ENCODE measurements at places on chromosomes 2 and 18.

GRCh38 chr2:107687073-107687472 lies 139.6 kb upstream of the RGPD4 start:
- DNase-seq, result no peak

- DNase-seq, result no peak
Observed at GRCh38 chr2:201972621-201973255, 60.9 kb upstream of the FZD7 start.

GRCh38 chr2:228927028-228928010 lies 343.8 kb downstream of the PID1 start:
- DNase-seq, result no peak

GRCh38 chr18:59917422-59917821 lies 17.6 kb downstream of the PMAIP1 start:
- no peak for DNase-seq

DNA sequence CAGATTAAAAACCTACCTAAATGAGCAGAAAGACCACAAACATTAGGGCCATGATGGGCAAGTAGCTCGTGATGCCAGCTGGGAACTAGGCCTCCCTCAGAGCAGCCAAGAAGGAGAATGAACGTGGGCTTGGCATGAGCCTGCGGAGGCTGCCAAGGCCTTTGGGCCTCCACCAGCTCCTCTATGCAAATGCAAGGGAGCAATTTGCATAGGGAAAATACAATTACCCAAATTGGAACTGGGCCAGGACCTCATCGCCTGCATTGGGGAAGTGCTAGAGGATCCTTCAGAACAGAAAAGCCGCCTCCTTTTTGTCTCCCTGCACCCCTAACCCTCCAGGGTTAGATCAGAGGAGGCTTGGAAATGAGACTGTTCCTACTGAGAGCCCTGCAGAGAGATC lies 326.4 kb downstream of the SMAD2 start:
- DNase-seq, result no peak

- no peak for DNase-seq
Observed at GRCh38 chr2:54570321-54570855, 114.3 kb downstream of the SPTBN1 start.

- no peak for DNase-seq
Observed at GRCh38 chr18:28792404-28793086, 615.6 kb upstream of the CDH2 start.

DNA sequence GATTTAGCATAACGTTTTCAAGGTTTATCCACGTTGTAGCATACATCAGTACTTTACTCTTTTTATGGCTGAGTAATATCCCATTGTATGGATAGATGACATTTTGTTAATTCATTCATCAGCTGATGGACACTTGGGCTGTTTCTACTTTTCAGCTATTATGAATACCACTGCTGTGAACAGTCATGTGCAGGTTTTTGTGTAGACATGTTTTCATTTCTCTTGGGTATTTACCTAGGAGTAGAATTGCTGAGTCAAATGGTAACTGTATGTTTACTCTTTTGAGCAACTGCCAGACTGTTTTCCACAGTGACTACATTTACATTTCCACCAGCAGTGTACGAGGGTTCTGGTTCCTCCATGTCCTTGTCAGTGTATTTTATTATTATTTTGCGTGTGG lies 33.9 kb downstream of the COX7A2L start:
- no peak for DNase-seq

DNA sequence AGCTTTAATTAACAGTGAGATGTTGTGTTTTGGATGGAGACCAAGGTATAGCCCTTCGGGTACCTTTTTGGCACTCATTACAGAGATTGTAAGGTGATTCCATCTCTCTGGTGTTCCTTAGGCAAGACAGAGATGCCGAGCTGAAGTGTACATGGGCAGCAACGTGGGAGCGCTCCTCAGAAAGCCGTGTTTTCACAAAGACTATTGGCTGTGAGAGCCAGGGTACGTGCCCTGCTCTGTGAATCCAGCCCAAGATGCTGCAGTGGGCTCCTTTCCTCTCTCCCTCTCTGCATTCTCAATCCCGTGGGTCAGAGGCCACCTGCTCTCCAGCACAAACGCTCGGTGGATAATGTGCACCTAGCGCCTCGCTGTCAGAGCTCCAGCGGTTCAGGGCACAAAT lies 203.0 kb upstream of the EPHA4 start:
- no peak for DNase-seq

DNA sequence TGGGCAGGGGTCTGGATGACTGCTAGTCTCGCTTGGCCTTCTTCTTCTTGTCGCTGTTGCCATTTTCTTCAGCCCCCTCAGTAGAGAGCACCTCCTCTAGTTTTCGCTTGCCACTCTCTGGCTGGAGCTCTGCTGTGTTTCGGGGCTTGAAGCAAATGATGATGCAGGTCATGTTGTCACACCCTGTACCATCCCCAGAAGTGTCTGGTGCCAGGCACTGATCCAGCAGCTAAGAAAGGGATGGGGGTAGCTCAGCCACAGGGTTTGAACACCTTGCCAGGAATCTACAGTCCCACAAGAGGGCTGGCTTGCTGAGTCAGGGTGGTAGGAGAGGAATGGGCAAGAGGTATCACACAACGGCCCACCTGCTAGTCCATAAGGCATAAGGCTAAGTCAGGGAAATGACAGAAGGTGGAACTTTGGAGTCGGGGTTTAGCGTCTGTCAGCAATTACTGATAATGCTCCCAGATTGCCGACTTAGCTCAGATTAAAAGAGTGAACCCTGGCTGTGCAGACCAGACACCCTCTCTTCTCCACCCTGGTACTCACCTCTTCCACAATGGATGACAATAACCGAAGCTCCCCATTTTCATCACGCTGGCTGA lies 1.1 kb upstream of the ZNF513 start:
- DNase-seq, result no peak

GRCh38 chr18:52319424-52319983 lies 20.5 kb upstream of the DCC start:
- no peak for DNase-seq

- DNase-seq, result no peak
Observed at GRCh38 chr2:207184348-207184747, 18.6 kb upstream of the KLF7 start.

DNA sequence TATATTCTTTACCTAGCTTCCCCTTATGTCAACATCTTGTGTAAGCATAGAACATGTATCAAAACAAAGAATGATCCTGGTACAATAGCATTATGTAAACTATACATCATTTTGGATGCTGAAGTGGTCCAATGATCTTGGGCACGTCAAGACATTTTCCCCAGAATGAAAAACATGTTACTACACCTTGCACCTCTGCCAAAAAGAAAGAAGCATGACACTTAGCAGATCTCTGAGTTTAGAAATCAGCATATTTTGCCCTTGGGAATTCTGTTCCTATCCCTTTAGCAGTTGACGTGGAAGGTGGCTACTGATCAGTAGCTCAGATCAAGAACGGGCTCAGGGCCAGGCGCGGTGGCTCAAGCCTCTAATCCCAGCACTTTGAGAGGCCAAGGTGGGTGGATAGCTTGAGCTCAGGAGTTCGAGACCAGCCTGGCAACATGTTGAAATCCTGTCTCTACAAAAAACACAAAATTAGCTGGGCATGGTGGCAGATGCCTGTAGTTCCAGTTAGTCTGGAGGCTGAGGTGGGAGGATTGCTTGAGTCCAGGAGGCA lies 1.7 kb upstream of the LCLAT1 start:
- DNase-seq, result no peak

GRCh38 chr2:31219131-31219969 lies 2.0 kb upstream of the CAPN14 start:
- DNase-seq, result no peak

- no peak for DNase-seq
Observed at GRCh38 chr2:202060218-202060617, 12.8 kb upstream of the KIAA2012 start.

GRCh38 chr2:98324181-98324580 lies 22.1 kb upstream of the CNGA3 start:
- DNase-seq, result no peak

DNA sequence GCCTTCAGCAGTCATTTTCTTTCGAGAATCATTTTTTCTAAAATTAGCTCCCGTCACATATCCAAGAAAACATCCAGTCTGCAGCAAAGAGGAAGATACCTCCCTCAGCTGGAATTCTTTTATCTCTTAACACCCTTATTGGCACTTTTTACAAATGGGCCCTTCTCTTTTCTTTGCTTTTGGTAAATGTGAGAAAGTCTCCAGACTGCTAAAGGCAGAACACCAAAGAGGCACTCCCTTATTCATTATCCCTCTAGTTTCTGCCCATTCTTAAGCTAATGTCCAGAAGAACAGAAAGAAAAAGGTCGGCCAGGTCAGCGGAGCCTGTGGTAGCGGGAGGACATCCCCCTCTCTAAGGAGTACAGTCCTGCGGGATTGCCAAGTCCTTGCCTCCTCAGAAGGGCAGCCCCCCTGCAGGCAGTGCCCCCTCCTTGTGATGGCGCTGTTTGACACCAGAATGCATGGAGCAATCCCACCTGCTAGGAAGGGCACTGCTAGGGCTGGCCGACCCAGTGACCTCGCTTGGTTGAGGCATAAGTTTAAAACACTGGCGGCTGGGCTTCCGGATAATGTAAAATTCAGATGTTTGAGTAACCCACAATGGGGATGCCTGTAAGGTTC lies 34.0 kb downstream of the ST6GAL2 start:
- no peak for DNase-seq

DNA sequence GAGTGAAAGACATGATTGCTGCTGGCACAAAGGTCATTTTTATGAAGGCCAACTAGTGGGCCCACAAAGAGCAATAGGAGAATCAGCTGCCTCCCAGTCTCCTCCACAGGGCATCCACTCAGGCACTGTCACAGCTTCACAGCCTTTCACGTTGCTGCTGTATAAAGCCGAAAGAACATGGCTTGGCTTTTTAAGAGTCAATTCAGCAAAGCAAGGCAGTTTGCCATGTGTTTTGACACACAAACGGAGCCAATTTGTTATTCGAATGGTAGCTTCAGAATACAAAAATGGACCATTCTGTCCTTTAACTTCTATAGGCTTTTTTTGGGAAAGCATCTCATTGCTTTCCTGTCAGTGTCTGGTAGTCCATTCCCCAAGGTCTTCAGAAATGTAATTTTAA lies 283.4 kb upstream of the PARD3B start:
- DNase-seq, result no peak

- DNase-seq, result no peak
Observed at GRCh38 chr2:118576109-118576855, 271.2 kb downstream of the EN1 start.

GRCh38 chr18:6435731-6436130 lies 21.0 kb upstream of the L3MBTL4 start:
- DNase-seq, result no peak

GRCh38 chr2:216994353-216994854 lies 134.5 kb upstream of the TNP1 start:
- DNase-seq, result no peak

DNA sequence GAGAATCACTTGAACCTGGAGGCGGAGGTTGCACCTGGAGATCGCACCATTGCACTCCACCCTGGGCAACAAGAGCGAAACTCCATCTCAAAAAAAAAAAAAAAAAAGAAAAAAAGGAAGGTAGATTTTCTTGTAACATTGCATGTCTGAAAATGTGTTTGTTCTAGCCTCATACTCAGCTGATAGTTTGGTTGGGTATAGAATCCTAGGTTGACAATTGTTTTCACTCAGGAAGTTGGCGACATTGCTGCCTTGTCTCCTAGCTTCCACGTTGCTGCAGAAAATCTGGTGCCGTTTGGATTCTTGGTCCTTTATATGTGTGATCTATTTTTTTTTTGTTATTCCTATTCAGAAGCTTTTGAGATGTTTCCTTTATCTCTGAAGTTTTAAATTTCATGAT lies 4.7 kb downstream of the ING5 start:
- DNase-seq, result no peak

DNA sequence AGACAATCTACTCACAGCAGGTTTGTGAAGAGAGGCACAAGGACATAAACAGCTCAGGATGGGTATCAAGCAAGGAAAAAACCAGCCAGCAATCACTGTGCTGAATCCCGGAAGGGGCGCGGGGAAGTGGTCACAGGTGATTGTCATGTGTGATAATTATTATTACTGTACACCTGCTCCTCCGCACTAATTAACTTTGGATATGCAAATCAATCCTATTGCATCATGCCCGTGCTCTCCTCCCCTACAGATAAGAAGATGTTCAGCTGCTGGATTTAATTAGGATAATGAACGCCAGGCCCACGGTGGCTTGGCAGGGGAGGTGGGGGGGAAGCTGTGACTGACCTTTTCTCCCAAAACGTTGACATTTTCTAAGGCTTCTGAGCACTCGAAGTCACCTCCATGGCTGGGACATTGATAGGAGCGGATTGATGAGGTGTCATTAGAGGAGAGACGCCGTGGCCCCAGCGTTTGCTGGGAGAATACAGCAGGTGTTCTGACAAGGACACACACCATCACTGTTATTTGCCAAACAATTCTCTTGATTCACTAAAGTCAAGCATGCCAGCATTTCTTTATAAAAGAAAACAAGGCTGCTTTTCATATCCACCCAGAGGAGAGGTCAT lies 160.3 kb upstream of the VRK2 start:
- no peak for DNase-seq

- DNase-seq, result no peak
Observed at GRCh38 chr18:74951165-74951760, 257.7 kb downstream of the PTGR3 start.

DNA sequence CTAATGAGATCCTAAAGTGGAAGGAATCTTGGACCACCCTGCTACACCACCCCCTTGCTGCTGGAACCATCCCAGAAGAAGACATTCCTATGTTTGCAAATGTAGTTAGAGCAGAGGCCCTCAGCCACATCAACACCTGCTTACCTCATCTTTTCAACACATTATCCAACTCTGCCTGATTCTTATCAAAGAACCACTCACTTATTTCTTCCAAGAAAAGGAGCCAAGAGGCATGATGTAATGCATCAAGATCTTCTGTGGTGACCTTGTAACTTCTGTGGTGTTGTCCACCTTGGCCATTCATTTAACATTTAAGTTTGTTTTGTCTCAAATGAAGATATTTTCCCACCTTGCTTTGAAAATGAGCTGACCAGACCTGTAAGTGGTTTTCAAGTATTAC lies 338.1 kb downstream of the CTNNA2 start:
- DNase-seq, result no peak

DNA sequence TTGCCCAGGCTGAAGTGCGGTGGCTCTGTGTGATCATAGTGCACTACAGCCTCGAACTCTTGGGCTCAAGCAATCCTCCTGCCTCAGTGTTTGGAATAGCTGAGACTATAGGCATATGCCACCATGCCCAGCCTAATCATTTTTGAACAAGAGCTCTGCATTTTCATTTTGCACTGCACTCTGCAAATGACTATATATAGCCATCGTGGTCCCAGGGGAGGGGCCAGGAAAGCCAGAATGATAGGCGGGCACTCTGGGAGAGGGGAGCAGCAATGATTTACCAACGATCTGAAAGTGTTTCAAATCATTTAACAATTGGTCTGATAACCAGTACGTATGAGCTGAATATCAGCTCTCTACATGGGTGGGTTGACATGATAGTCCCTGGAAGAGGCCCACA lies 22.3 kb upstream of the ST3GAL5 start:
- no peak for DNase-seq

Data from stimulated activated CD4-positive, alpha-beta T cell treated with anti-CD3 and anti-CD28 coated beads, Interleukin-12 subunit alpha, Interleukin-12 subunit beta, amount 100 ng/mL, for 4 hours (primary cell).